ENCODE measurements at places on chromosomes 2 and 18.

DNA sequence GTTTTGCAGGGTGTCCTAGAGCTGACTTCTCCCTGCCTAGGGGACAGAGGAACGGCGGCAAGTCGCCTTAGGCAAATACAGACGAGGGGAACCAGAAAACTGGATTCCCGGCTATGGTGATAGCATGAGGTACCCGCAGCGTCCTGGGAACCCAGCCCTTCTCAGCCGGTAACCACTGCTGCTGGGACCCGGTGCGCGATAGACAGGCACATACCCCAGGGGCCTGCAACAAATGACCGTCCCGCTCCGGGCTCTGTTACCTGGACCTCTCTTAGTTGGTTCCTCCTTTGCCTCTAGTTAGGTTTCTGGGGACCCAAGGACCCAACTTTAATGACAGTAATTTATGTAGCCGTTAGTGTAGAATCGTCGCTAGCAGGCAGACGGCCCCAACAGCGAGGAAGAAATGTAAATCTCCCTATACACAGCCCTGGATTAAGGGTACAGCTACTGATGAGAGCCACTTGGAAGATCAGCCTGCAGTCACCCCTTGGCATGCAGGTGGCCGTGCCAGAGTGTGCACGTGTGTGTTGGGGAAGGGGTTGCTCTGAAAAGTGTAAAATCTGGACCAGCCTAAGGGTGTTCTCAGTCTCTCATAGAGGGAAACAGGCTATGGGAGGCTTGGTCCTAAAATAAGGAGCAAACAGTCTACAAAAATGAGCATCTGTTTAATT lies 819 bp upstream of the SERPINE2 start:
- DNase-seq: no peak

DNA sequence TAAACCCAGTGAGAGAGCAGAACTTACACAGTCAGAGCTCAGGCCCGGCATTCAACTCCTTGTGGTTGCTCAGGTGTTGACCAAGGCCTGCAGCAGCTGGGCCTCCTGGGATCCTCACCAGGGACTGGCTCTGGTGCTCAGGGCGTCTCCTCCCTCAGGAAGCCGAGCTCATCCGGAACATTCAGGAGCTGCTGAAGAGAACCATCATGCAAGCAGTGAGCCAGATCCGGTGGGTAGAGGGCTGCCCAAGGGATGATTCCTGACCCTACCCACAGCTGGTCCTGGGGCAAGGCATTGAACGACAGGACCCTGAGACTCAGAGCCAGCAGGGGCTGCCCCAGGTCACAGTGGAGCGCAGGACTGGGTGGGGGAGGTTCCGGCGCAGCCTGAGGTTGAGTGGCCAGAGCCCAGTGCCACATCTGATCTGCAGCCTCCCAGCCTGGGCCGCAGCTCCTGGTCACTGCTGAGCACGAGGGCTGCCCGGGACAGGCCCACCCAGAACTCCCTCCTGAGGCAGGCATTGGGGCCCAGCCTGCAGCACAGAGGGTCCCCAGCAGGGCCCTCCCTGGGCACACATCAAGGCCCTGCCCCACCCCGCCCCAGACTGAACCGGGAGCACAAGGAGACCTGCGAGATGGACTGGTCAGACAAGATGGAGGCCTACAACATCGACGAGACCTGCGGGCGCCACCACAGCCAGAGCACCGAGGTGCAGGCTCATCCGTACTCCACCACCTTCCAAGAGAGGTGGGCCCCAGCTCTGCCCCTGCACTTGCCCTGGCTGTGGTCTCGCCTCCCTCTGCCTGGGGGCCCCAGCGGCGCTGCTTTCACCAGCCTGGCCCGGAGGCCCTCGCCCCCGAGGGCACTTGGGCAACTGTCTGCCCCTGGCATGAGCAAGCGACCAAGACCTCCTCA lies 2.4 kb downstream of the TEKT4 start:
- DNase-seq: no peak

- DNase-seq: no peak
Measured at GRCh38 chr18:27382567-27383216, 197.6 kb upstream of the CHST9 start.

GRCh38 chr2:135225781-135226180 lies 173.7 kb downstream of the RAB3GAP1 start:
- no peak for DNase-seq
